ENCODE measurements at places on chromosomes 12 and 14. TPM values are rescaled to one million over a fixed set of nuclear protein-coding genes. Genes with fewer than 3 reads are reported as not detected.

Gene DIP2B
- total RNA-seq = 33.8 TPM

Gene LMNTD1
- total RNA-seq = not detected

Gene COPS7A
- total RNA-seq = 34.2 TPM

DNA sequence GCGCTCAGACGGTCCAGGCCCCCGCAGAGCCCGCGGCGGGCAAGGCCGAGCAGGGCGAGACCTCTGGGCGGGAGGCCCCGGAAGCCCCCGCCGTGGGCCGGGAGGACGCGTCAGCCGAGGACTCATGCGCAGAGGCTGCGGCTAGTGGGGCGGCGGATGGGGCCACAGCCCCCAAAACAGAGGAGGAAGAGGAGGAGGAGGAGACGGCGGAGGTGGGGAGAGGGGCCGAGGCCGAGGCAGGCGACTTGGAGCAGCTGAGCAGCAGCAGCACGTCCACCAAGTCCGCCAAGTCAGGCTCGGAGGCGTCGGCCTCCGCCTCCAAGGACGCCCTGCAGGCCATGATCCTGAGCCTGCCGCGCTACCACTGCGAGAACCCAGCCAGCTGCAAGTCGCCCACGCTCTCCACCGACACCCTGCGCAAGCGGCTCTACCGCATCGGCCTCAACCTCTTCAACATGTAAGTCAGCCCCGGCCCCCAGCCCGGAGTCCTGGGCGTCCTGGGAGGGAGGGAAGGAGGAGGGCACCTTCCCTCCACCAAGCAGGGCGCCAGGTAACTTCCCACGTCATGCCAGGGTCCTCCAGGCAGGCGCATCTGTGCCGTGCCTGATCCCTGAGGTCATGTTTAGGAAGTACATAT, 72.4 kb downstream of the IQSEC3 start:
- no peak for DNase-seq

DNA sequence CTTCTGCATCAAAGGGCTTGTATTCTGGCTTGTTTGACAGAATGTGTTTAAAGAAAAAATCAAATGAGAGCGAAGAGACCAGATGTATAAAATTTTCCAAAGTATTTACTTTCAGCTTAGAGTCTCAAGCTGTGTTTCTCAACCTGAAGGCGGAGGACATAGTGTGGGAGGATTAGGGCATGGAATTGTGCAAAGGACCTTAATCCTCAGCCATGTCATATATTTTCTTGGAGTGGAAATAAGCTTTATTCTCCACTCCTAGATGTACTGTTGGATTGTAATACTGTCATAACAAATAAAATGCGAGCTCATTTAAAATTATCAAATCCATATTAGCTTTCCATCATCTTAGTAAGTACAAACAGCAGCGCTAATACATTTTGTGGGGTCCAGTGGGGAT, 154.0 kb downstream of the PAH start:
- no peak for DNase-seq

DNA sequence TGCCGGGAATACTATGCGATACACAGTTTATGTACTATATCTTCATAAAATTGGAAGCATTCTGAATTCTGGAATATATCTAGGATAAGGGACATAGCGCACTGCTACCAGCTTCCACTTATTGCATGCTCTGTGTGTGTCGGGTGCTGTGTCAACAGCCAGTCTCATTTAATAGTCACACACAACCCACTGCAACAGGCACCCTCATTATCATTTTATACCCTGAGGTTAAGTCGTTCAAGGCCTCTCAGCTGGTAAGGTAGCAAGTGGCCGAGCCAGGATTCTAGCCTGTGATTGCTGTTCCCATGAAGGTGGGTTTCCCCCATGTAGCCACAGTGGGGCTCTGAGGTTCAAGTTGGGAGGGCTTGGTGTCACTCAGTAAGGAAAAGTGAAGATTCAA, 7.0 kb downstream of the PPP1R1A start:
- DNase-seq = no peak

- no peak for DNase-seq
Observed at GRCh38 chr12:29844667-29845066, 60.9 kb upstream of the TMTC1 start.

DNA sequence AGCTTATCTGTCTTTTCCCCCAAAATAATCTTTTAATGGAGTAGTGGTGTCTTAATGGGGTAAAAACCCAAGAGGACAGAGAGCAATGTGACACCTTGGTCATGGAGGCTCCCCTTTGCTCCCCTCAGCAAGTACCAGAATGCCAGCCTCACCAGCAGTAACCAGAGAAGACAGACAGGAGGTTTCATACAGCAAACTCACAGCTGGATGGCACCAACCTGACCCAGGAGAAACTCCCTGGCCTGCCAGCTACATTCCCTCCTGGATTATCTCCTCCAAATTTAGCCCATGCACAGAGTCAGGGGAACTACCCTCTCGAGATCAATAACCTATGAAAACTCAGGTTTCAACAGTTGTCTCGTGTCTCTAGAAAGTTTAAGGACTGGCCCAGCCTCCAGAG, 15.9 kb downstream of the BHLHE41 start:
- DNase-seq = no peak

All from activated naive CD4-positive, alpha-beta T cell treated with anti-CD3 and anti-CD28 coated beads, Interleukin-2, amount 50 U/mL, for 72 hours (primary cell).